Vagina (tissue), 2 donors: ENCODE measurements at places on chromosomes 1 and 21. TPM values are rescaled to one million over a fixed set of nuclear protein-coding genes. Genes with fewer than 3 reads are reported as not detected.

Gene SPAG17
- total RNA-seq = 10.1 TPM

Gene FCGR1A
- total RNA-seq = 4.4 TPM

DNA sequence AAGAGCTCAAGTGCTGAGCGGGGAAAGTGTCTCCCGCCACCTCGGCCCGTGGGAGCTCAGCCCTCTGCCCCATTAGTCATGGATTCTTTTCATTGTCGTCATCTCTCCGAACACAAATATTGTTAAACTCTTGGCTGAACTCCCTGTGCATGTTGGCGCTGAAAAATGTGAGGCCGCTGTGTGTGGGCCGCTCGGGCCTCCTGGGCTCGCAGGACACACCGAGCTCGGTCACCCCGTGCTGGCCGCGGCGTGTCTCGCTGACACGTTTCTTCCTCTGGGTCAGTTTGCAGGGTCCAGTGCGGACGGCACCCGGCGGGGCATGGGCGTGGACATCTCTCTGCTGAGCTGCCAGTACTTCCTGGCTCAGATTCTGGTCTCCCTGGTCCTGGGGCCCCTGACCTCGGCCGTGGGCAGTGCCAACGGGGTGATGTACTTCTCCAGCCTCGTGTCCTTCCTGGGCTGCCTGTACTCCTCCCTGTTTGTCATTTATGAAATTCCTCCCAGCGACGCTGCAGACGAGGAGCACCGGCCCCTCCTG lies 25.6 kb downstream of the SLC45A1 start:
- DNase-seq = no peak

DNA sequence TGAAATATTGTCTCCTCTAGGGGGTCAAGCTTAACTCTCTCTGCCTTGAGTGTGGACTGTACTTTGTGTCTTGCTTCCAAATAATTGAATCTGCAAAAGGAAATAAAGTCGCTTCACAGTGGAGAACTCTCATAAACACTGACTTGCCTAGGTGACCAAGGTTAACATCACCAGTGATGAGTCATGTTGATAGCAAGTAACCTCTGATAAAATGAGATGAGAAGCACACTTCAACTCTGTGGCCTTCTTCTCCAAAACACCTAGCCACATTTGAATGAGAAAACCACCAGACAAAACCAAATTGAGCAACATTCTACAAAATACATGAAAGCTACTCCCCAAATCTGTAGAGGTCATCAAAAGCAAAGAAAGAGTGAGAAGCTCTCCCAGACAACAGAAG lies 37.6 kb downstream of the PDE4B start:
- no peak for DNase-seq

- DNase-seq = no peak
Observed at GRCh38 chr1:226649780-226650179, 89.3 kb downstream of the ITPKB start.

DNA sequence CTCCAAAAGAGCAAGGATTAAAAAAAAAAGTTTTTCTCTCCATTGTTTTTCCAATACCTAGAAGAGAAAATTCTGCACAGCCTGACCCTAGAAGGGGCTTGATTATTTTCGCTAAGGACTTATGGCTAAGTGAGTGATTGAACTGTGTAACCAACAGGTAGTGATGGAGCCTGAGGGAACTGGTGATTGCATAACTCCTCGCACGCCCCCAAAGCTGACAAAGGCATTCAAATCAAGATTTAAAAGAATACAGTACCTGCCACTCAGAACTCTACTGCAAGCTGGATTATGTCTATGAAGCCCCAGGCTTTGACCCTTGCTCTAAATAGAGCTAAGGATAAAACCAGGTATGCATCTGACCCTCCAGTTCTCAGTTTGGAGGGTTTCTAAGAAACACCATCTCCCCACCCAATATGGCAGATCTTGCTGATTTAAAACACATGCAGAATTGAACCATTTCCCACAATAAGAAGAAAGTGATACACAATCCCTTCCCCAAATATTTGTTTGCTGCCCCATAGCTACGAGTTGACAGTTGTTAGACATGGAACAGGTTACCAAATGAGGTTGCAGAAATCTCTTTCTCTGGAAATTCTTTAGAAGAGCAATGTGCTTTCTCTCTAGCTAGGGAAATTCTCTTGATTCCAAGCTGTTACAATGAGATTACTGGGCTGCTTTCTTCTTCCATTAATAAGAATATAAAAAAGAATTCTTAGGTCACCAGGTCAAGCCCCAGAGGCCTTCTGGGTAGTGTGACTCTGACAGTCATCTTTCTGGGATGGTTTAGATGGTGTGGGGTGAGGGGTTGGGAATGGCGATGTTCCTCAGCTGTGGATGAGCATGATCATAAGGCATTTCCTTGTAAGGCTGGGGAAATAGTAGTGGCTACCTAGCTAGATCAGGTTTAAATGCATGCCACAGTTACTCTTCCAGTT lies 35.1 kb downstream of the FGGY start:
- DNase-seq = no peak

- DNase-seq = no peak
Observed at GRCh38 chr1:53156783-53157182, 14.3 kb upstream of the SLC1A7 start.

DNA sequence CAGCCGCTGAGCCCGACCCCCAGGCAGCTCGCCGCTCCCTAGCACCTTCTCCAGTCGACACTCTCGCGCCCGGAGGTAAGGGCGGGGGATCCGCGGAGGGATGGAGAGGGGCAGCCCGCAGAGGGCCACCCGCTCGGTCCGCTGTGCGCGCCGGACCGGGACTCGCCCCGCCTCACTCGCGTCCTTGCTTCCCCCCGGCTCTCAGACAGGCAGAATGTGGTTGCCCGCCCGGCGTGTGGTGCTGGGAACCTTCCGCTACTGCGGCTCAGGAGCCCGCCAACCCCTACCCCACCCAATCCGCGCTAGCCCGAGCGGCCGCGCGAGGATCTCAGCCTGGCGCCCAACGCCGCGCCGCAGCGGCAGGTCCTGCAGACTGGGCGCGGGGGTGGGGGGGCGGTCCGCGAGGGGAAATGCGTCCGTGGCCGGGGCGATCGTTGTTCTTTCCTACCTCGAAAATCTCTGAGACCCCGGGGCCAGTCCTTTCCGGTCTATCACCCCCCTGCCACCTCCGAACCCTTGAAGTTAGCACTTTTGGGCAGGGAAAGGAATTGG lies 404 bp downstream of the LRRC8C start:
- no peak for DNase-seq

- no peak for DNase-seq
Observed at GRCh38 chr21:35044128-35044527, 5.0 kb downstream of the RUNX1 start.

DNA sequence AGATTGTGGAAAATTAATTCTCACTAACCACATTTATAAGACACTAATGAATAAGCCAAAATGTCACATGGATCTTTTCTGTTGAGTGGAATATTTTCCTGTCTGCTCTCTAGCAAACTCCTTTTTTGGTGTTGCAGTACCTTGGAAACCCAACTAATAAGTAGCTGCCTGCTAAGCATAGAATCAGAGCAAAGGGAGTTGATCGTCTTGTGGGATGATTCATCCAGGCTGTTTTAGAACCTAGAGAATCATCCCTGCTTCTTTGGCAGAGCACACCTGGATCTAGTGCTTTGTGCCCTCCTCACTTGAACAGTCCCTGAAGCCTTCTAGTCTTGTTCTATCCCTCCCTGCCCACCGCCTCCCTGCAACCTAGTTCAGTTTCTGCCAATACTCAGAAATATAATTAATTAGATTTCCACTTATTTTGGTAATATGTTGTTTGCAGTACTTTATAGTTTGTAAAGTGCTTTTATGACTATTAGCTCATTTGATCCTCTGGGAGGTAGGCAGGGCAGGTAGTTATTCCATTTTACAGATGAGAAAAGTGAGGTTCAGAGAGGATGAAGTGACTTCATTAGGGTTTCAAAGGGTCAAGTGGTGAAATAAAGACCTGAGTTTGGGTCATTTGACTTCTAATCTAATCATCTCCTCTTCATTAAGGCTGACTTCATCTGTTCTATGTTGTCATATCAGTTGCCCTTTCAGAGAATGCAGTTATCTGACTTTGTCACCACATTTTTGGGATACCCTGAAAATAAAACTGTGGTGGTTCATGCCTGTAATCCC lies 2.5 kb downstream of the AGO4 start:
- no peak for DNase-seq

- DNase-seq = no peak
Observed at GRCh38 chr21:22609802-22610201, 1611.6 kb downstream of the NCAM2 start.

DNA sequence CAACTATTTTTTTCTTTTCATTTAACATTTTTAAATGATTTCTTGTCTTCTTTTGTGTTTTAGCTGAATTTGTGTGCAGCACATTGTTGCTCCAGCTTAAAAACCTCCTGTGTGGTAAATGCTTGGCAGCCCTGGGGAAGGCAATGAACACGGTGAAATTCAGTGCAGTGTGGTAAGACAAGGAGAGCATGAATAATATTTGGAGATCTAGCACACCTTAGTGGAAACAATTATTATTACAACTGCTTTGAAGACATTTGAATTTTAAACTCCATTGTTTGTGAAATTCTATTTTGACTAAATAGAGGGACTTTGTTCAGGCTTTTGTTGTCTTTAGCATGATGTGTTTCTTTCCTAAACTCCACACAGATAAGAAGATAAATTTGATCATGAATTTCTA lies 242.6 kb upstream of the CXADR start:
- DNase-seq = no peak

DNA sequence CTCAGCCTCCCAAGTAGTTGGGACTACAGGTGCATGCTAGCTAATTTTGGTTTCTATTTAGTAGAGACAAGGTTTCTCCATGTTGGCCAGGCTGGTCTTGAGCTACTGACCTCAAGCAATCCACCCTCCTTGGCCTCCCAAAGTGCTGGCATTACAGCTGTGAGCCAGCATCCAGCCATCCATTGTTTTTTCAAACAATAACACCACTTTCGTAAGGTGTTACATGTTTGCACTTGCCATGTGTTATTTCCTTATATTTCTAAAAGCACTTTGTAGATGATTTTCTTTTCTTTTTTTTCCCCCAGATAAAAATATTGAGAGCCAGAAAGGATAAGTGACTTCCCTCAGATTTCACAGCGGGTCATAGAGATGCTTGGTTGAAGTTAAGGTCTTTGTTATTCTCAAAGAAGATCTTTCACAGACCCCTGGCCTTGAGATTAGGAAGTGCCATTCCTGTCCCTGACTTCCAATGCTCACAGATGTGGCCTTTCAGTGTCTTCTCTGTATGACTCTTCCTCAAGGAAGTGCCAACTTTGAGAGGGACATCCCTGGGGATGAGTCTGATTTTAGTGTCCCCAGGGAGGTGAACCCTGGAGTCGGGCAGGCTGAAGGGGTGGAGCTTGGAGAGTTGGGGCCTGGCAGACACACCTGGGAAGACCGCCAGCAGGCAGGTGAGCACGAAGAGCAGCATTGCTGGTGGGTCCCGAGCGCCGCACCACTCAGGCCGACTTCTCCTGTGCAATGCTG lies 6.3 kb downstream of the PIGR start:
- no peak for DNase-seq

DNA sequence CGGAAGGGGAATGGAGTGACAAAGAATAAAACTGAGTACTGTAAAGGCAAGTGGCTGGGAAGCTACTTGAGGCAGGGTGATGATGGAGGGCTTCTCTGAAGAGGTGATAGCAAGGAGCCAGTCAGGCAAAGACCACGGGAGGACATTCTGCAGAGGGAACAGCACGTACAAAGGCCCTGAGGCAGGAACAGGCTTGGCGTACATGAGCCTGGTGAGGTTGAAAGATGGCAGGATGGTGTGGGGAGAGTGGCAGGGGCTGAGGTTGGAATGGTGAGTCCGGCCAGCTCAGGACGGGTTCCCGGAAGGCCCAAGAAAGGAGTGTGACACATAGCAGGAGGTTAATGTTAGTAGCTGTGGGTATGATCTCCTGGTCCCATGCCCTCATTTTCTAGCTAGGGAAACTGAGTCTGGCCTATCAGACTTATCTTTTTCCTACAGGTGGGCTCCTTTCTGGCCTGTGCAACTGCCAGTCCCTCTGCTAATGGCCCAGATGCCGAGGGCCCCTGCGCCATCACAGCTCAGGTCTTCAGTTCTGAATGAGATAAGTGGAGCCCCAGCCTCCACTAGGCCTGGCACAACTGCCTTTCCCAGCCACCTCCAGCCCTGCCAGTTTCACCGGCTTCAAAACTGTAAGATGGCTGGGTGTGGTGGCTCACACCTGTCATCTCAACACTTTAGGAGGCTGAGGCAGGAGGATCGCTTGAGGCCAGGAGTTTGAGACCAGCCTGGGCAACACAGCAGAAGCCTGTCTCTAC lies 87.0 kb downstream of the VWA5B1 start:
- DNase-seq = no peak
